ENCODE measurements at places on chromosomes 1 and 21.
A peak's percentile ranks its signal among the peaks of the same experiment; 100 is the strongest.

DNA sequence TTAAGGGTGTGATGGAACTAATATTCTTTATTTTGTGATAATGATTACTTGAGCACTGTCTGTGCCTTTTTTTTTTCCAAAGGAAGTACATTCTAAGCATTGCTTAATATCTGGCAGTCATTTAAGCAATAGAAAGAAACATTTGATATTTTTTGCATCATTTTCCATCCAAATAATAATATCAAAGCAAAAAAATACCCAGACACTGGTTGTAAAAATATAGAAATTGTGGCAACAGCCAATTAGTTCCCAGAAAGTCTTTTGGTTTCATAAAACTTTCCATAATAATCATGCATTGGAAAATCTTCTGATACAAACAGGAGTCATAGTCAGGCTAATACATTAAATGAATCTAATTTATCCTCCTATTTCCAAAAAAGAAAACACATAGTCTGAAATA is 629.3 kb upstream of the ADAMTS5 start:
- DNase-seq = no peak

- no peak for DNase-seq
Observed at GRCh38 chr1:212496682-212497081, 64.0 kb downstream of the NENF start.

- peak; percentile 69 for DNase-seq
Observed at GRCh38 chr1:39501666-39502065, 10.2 kb downstream of the BMP8A start.

GRCh38 chr1:119179051-119179450 is 38.6 kb upstream of the WARS2 start:
- no peak for DNase-seq

GRCh38 chr1:77876884-77877283 is 11.5 kb upstream of the NEXN start:
- DNase-seq = no peak

GRCh38 chr21:18118566-18118965 is 126.1 kb upstream of the CHODL start:
- no peak for DNase-seq

DNA sequence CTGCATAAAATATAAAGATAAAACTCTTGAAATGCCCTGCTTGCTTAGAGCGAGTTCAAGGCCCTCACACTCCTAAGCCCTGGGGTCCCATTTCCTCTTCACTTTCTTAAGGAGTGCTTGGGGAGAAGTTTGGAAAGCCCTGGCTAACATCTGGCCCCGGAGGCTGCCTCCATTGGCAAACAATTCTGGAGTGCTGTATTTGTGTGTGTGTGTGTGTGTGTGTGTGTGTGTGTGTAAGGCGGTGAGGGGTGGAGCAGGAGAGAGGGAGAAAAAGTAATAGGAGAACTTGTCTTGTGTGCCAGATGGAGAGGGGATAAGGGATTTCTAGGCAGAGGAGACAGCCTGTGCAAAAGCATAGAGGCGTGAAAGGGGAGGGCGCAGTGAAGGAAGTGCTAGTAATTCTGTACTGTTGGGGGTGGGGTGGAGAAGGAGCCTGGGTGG is 578 bp upstream of the TRIM62 start:
- no peak for DNase-seq

DNA sequence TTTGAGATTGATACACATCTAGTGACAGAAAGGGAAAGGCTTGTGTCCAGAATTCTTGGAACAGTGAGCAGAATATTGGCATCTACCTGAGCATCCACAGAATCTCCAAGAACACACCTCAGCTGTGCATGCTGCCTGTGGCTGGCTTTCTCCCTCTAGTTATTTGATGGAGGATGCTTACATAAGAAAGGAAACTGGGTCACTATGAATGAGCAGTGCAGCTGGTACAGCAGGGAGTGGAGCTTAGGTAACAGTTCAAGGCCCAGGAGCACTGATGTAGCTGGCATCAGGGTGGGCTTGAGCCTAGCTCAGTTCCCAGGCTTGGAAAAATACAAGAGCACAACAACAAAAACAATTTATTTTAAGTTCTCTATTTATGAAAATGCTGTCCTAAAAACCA is 26.3 kb downstream of the RGS8 start:
- no peak for DNase-seq

GRCh38 chr1:45704637-45705036 is 16.7 kb downstream of the TMEM69 start:
- DNase-seq = no peak

DNA sequence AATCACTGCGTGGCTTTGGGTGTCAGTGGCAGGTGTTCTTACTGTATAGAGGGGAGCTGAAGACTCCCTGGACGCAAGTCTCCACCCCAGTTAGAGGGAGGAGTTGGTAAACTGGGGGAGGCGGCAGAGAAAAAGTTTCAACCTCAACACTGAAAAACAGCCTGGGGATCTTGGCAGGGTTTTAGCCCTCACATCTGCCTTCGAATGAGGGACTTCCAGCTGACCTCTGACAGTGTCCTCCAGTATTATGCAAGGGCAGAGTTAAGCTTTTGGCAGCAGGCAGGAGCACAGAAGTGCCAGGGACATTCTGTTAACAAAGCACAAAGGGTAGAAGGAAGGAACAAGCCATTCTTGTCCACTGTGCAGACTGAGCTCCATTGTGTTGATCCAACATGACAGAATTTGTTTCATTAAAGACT is 41.2 kb upstream of the RAB4A start:
- DNase-seq = no peak

DNA sequence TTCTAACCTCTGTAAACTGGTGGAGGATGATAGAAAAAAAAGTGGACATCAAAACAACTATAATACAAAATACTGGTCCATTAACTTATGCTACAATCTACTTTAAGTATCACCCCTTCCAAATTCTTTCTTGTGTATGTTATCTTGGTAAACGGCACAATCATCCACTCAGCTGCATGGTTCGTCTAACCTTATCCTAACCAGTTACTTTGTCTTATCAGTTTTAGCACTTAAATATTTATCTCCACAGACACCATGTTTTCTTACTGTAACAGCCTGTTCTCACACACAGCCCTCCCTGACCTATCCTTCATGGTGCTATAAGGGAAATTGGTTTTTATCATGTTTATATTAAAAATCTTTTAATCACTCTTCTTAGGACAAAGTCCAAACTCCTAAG is 157.2 kb downstream of the PTGER3 start:
- no peak for DNase-seq

DNA sequence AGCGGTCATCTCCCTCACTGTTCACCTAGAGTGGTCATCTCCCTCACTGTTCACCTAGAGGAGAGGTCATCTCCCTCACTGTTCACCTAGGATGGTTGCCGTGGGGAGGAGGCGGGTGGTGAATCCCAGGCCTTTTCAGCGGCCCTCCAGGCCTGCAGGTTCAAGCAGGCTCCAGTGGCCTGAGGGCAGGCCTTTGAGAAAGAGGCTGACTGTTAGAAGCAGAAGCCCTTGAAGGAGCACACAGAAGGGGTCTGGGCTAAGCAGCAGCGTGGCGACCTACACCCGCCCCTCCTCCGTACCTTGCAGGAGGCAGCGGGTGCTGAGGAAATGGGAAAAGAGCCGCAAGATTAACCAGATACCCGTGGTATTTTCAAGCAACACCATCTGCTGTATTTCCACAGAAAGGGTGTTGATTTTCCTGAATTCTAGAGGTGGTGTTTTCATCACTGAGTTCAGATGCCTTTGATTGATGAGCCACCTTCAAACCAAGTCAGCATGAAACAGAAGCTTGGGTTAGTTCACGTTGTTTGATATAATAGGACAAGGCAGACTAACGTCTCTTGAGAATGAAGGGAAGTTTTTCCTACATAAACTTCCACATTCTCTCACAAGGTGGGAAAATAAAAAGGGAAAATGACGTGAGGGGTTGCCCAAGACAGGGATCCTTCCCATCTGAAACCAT is 289.5 kb downstream of the KIF26B start:
- DNase-seq = no peak

- no peak for DNase-seq
Observed at GRCh38 chr1:27971674-27972073, 11.9 kb downstream of the XKR8 start.

- DNase-seq = no peak
Observed at GRCh38 chr1:151661751-151662150, 49.9 kb downstream of the SNX27 start.

DNA sequence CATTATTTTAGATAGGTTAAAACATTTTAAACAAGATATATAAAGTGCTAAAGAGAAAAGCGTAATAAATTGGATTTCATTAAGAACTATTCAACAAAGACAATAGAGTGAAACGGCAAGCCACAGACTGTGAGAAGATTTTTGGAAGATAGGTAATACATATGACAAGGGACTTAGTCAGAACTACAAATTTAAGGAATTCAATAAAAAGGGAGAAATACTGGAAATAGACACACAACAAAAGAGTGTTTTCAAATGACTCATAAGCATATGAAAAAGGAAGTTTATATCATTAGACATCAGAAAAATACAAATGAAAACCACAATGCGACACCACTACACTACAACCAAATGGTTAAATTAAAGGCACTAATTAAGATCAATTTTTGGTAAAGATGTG is 90.5 kb downstream of the GDAP2 start:
- DNase-seq = peak; percentile 76

- no peak for DNase-seq
Observed at GRCh38 chr1:119288751-119289150, 79.8 kb upstream of the HAO2 start.

DNA sequence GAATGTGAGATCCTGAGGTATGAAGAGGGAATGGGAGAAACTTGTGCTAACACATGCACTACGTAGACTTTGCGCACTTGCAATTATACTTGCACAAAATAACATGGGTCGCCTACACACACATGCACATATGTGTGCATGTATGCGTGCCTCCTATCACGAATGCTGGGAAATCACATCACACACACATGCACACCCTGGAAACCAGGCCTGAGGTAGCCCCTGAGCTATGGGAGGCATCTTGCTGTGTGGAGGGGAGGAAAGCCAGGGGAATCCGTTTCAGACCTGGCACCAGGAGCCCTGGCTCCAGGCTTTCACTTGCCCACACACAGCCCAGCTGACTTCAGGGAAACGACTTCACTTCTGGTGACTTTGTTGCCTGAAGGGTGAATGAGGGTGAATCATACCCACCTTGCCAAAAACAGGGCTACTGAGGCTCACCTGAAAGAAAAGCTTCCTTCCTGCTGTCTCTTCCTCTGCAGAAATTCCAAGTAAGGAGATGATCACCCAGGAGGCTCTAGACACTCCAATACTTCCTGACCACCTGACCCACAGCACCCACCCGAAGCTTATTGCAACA is 136.0 kb upstream of the NGF start:
- no peak for DNase-seq

DNA sequence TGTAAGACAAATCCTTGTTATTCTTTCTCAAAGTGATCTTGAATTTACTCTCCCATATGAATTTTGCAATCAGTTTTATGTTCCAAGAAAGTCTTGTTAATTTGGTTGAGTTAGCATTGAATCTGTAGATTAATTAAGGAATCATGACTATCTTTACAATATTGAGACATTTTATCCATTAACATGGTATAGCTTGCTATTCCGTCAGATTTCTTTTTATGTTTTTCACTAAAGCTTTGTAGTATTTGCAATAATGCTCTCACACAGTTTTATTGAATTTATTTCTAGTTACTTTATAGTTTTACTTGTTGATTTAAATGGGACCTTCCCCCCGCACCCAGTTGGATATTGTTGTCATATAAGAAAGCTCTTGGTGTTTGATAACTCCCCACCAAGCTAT is 5.8 kb upstream of the EDARADD start:
- DNase-seq = no peak

DNA sequence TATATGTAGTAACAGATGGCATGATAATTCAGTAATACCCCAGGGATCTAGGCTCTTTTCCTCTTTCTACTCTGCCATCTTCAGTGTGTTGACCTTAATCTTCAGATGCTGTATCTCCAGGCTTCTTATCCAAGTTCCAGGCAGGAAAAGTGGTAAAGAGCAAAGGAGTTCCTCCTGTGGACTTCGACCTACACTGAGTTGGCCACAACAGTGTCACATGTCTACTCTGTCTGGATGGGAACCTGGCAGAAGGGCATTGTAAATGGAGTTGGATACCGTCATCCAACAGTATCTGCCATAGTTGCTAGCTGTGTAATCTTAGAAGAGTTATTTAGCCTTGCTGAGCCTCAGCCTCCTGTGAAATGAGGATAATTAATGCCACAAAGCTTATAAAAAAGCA is 21.9 kb downstream of the IL23R start:
- no peak for DNase-seq

- no peak for DNase-seq
Observed at GRCh38 chr1:226949401-226949800, 9.3 kb downstream of the COQ8A start.

GRCh38 chr1:52947490-52947889 is 20.4 kb downstream of the SCP2 start:
- DNase-seq = no peak

- no peak for DNase-seq
Observed at GRCh38 chr1:185860859-185861258, 126.7 kb downstream of the HMCN1 start.

DNA sequence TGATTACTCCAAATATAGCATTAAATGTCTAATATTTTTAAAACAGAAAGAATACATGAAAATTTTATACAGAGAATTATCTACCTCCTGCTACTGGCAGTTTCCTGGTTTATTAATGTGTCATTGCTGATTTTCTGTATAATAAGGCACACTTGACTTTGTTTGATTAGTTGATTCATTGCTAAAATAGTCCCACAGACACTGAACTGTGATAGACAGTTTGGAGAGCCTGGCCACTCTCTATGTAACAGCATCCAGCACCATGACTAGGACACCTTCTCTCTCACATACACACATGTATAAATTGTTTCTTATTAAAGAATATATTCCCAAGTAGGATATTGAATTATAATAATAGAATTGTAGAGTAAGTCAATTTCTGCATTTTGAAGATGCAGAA is 368.5 kb upstream of the SNX7 start:
- no peak for DNase-seq

- DNase-seq = no peak
Observed at GRCh38 chr1:98453066-98453465, 208.5 kb upstream of the SNX7 start.

DNA sequence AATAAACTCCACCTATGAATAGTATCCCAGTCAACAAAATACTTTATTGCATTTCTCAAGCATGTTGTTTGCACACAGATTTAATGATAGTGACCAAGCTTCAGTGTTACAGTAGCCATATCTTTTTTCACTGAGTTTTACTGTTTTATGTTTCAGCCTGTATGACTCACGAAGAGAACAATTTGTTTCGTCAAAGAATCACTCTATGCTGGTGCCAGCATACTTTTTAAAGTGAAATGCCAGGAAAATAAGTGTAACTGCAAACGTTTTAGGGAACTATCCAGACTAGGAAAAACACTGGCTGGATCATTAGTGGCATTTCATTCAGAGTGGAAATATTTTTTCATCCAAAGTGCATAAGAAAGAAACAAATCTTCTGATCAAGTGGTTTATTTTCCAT is 210.8 kb downstream of the COL11A1 start:
- peak; percentile 67 for DNase-seq

DNA sequence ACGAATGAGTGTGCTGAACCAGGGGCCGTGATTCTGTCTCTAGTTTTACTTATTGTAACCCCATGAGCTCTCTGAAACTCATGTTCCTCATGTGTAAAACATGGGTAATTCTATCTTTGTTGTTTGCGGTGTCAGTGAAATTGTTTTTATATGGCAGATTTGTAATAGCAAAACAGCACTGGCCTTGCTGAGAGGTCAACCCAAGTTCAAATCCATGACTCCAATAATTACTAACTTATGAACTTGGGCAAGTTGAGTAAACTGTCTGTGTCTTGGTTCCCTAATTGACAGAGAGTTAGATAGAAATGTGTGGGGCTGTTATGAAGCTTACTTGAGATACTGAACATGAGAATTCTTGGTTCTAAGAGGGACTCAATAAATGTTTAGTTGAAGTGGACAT is 17.8 kb downstream of the C1orf116 start:
- DNase-seq = no peak

GRCh38 chr1:110647254-110647891 is 27.4 kb downstream of the KCNA3 start:
- DNase-seq = no peak
